NCI-H1417 (cell line): ENCODE measurements at places on chromosomes 7 and 10.

- DNase-seq, result no peak
Observed at GRCh38 chr7:130852867-130853266, 118.9 kb upstream of the KLF14 start.

DNA sequence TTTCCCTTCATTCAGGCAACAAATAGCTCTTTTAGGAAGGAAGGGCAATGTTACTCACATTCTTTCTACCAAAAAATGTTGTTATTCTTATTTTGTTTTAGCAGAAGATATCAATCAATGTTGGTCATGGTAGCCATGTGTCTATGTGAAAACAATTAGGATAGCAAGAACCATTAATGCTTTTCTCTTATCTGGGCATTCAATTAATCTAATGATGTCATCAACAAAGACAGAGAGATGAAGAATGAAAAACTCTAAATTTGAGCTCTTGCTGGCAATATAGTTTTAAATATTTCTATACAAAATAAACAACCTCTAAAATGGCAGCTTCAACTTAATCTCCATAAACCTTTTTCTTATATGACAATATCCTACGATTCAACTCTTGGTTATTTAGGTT, 353.7 kb upstream of the ANKRD30A start:
- no peak for DNase-seq

DNA sequence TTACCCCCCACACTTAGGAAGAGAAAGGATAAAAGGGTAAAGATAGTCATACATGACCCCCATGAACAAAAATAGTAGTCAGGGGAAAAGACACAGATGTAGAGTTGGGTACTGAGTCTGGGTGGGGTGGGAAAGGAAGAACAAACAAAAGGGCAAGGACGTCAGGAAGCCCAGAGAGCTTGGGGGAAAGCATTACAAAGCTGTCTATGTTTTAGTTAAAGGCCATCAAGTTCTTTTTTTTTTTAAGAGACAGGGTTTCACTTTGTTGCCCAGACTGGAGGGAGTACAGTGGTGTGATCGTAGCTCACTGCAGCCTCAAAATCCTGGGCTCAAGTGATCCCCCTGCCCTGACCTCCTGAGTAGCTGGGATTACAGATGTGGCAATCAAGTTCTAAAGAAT, 98.4 kb upstream of the PDLIM1 start:
- no peak for DNase-seq

DNA sequence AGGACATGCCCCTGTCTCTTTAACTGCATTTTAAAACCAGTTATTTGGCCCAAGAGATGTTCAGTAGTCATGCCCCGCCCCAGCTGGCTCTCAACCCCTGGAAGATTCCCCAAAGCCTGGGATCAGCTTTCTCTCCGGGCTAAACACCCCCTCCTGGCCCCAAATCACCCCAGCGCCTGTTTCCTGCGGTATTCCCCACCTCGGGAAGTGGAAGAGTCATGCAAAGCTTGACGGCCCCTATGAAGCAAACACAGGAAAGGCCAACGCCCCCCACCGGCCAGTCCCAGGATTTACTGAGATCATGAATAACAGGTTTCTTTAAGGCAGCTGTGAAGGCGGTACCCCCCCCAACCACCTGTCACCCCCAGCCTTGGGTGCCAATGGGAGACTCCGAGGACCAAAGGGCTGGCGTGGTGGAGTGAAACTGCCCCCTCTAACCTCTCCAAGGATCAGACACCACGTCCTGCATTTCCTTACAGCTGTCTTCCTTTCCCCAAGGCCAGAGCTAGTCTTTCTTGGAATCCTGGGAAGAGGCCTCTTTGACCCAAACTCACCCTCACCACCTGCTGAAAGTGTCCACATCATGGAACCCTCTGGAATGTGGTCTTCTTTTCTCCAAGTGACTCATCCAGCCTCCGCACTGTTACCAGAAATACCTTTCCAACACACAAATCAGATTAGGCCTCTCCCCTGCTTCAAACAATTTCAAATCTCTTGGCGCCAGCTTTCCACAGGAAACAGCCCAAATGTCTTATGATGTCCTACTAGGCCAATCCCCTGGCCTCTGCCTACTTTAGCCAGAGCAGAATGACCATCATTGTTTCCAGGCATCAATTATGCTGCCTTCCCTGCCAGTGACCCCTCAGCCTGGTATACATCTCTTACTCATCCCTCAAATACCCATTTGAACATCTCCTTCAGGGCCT, 301.5 kb downstream of the ZEB1 start:
- DNase-seq, result no peak

DNA sequence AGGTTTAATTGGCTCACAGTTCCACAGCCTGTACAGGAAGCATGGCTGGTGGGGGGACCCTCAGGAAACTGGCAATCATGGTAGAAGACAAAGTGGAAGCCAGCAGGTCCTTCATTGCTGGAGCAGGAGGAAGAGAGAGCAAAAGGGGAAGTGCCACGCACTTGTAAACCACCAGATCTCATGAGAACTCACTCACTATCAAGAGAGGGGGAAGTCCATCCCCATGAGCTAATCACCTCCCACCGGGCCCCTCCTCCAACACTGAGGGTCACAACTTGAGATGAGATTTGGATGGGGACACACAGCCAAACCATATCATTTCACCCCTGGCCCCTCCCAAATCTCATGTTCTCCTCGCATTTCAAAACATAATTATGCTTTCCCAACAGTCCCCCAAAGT, 171.9 kb upstream of the CACNA2D1 start:
- no peak for DNase-seq

DNA sequence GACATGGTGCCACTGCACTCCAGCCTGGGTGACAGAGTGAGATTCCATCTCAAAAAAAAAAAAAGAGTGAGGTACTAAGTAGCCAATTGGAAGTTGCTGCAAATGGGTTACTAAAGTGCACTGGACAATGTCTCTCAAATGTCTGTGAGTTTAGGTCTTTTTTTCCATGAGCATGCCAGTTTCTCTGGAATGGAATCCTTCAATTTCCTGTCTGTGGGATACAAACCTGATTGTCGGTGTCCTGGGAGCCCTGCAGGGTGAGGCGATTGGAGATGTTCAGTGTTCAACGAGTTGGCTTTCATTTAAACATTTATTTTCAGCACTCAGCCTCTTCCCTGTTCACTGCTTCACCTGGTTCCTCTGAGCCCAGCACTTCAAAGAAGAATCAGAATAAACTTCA, 5.3 kb upstream of the CALD1 start:
- DNase-seq, result no peak

DNA sequence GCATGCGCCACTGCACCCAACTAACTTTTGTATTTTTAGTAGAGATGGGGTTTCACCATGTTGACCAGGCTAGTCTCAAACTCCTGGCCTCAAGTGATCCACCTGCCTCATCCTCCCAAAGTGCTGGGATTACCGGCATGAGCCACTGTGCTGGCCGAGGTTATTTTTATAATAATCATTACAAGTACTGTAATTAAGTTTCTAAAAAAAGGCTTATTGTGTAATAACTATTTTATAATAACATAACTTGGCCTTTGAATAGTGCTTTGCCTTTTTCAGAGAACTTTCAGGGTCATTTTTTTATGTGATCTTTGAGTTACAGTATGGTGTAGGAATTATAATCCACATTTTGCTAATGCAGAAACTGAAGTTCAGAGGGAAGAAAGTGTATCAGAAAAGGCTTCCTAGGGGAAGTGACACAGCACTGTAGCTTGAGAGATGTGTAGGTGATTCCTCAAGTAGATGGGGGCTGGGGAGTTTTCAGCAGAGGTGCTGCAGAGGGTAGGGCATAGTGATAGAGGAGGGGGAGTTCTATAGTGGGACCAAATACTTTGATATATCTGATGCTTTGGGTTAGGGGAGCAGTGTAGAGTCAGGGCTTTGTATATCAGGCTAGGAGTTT, 9.2 kb upstream of the SYPL1 start:
- DNase-seq, result no peak

- peak; percentile 16 for DNase-seq
Observed at GRCh38 chr10:87658858-87659555, 671 bp upstream of the PAPSS2 start.

DNA sequence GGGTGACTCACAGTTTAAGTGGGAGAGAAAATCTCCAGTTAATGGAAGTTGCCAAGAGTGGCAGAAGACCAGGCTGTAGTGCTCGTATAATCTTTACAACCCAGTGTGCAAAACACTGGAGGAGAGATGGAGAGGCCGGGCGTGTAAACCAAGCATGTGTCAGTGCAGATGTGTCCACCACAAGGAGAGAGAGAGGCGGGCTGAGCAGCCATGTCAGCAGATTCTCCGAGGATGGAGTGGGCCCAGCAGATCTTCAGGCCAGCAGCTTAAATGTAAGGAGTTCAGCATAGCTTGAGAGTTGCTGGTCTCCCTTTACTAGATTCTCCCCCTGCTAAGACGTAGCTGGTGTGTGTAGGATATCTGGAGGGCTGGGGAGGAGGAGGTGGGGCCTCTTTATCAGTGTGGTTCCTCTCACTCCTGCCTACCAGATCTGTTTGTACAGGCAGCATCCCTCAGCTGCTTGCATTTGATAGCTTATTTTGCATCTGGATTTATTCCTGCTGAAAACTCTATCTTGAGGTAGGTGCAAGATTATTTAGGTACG, 13.7 kb downstream of the BPGM start:
- DNase-seq, result peak; percentile 30

- peak; percentile 86 for DNase-seq
Observed at GRCh38 chr7:2864999-2865670, 21.0 kb upstream of the GNA12 start.

DNA sequence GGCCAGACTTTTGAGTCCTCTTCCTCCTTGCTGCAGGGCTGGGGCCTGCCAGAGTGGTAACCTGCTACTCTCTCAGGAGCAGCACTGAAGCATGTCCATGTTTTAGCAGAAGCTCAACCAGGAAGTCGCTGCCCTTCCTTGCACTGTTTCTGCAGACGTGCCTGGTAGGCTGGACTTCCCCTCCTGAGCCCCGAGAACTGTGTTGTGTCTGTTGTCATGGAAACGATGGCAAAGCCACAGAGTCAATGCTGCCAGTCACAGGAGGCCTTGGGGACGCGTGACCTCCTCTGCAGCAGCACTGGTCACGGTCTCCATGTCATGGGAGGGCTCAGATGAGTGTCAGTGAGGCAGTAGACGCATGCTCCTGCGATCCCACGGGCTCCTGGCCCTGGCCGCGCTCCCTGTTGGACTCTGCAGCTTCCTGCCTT, 145.5 kb downstream of the FANK1 start:
- peak; percentile 24 for DNase-seq
